Renal cortical epithelial cell (primary cell): ENCODE measurements at places on chromosomes 2 and 18.

- peak; percentile 15 for DNase-seq
Measured at GRCh38 chr2:33304032-33304864, 172.2 kb upstream of the RASGRP3 start.

- peak; percentile 44 for DNase-seq
Measured at GRCh38 chr18:22084547-22084946, 84.8 kb upstream of the GATA6 start.

GRCh38 chr2:239202836-239203235 lies 198.0 kb downstream of the HDAC4 start:
- no peak for DNase-seq

GRCh38 chr2:6343076-6343475 lies 522.6 kb downstream of the CMPK2 start:
- DNase-seq = no peak

DNA sequence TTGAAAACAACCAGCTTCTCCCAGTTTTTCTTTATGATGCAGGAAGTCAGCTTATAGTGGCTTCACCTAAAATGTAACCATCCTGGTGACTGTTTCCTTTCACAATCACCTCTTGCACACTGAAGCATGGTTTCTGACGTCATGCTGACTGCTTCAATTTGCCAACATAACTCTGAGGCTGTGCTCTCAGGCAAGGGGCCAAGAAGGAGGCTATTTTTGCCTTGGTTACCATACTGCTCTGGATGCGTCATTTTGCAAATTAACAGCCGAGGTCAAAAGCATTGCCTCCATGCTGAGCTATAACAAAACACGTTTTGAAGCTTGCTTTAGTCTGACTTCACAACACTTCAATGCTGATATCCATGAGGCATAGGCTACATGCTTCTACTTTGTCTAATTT lies 397.8 kb downstream of the METTL4 start:
- peak; percentile 82 for DNase-seq

- DNase-seq = peak; percentile 60
Measured at GRCh38 chr18:75475228-75475627, 47.7 kb upstream of the SMIM21 start.

- no peak for DNase-seq
Measured at GRCh38 chr2:34808426-34808825, 1209.3 kb upstream of the FAM98A start.

GRCh38 chr2:150997702-150998440 lies 263.8 kb downstream of the RBM43 start:
- no peak for DNase-seq

- DNase-seq = peak; percentile 60
Measured at GRCh38 chr18:7684966-7685365, 117.8 kb downstream of the PTPRM start.
